ENCODE measurements at places on chromosomes 2 and 18. TPM values are rescaled to one million over a fixed set of nuclear protein-coding genes. Genes with fewer than 3 reads are reported as not detected.

GRCh38 chr18:57856557-57857280 lies 53.6 kb upstream of the ATP8B1 start:
- DNase-seq: no peak

C2orf80 gene
- not detected for total RNA-seq

YES1 gene
- total RNA-seq: 152 TPM

LCT gene
- total RNA-seq: not detected

GRCh38 chr2:65037178-65037577 lies 19.0 kb upstream of the CEP68 start:
- no peak for DNase-seq
